ENCODE measurements at places on chromosomes 5 and 9.

GRCh38 chr5:2670940-2671339 lies 80.5 kb downstream of the IRX2 start:
- no peak for DNase-seq

DNA sequence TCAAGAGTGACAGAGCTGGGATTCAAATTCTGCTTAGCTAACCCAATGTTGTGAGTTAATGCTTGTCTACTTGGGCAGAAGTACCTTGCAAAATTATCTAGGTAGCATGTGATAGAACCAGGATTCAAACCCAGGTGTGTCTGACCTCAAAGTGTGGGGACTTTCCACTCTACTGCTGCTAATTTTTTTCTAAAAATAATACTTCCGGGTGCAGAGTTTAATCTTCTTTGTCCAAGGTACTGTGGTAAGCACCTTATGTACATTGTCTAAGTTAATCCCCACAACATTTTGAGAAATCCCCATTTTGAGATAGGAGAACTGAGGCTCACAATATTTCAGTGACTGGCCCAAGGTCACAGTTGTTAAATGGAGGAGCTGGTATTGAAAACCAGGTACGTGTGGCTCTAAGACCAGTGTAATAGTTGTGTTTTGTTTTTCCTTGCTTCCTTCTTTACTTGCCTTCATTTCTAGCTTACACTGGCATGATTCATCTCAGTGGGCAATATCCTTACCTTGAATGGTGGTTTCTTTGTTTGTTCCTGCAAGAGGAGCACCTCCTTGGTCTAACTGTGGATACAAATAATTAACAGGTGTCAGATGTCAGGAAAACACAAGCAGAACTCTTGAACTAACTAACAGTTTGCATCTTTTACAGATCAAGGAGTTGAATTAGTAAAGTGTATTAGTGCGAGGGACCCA lies 7.5 kb downstream of the ALDOB start:
- DNase-seq = no peak

DNA sequence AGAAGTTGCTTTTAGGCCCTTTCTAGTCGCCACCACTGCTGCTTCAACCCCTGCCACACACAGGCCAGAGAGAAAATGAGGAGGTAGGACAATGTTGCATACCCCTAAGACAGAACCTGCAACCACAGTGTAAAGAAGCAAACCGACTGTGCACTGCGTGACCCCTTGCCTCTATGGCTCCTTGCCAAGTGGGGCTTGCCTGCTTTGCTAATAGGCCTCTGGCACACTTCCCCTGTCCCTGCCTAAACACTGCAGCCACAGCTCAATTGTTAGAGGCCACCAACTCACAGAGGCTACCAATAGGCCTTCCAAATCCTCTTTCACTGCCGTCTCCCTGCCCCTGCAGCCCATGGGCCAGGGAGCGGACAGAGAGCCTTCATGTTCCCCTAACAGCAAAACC lies 280.1 kb downstream of the CDH10 start:
- no peak for DNase-seq

DNA sequence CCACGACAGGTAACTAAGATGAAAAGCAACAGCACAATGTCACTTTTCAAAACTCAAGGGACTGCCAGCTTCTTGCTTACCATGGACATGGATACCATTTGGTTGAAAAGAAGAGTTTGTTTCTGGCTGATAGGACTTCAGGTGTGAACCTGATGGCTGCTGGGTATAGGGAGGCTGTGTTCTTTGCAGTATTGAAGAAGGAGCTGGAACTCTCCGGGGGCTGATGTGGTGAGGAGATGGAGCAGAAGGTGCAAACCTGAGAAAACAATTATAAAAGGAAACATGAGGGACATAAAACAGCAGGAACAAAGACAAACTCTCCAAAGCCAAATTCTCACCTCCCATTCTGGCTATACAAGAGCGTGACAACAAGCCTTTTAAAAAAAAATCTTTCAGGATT lies 330.1 kb upstream of the RFX3 start:
- DNase-seq = no peak

DNA sequence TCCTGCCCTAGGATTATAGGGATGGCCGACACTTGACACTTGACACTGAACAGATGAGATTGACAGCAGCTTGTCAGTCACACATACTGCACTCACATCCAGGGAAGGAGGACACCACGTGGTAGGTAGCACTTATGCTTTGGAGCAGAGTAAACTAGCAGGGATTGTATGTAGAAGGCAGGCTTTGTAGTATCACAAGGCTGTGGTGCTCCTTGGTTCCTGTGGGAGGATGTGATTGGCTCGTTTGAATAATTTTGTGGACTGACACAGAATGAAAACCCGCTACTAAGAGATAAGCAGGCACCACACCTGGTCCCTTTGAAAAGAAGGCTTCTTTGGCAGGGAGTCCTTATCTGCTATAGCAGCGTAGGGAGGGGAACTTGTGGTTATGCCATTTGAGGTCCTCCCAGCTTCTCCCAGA lies 63.6 kb upstream of the IL12B start:
- no peak for DNase-seq

DNA sequence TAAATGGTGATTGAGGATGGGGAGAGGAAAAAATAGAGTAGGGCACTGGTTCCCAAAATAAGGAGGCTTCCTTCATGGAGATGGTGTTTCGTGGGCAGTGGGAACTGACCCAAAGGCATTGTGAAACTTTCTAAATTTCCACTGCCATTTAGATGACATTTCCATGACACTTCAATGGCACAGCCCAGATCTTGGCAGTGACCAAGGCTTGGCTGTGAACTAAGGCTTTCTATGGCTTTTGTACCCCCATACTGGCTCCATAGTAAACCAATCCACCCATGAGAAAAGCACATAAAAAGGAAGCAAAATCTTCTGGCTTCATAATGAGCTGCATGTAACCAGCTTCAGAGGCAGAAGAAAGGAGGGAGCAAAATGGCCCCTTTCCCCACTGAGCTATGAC lies 321.0 kb upstream of the TLE4 start:
- no peak for DNase-seq

GRCh38 chr9:107175816-107176435 lies 107.2 kb upstream of the RAD23B start:
- no peak for DNase-seq

GRCh38 chr9:7816021-7816420 lies 16.4 kb upstream of the DMAC1 start:
- no peak for DNase-seq

- peak; percentile 44 for DNase-seq
Observed at GRCh38 chr5:90940227-90940995, 381.8 kb downstream of the ADGRV1 start.

All from activated CD4-positive, alpha-beta memory T cell treated with anti-CD3 and anti-CD28 coated beads, Interleukin-2, amount 10 ng/mL, durations not matched to agents 7 days and 5 days (primary cell).